ENCODE measurements at places on chromosomes 5 and 9.

DNA sequence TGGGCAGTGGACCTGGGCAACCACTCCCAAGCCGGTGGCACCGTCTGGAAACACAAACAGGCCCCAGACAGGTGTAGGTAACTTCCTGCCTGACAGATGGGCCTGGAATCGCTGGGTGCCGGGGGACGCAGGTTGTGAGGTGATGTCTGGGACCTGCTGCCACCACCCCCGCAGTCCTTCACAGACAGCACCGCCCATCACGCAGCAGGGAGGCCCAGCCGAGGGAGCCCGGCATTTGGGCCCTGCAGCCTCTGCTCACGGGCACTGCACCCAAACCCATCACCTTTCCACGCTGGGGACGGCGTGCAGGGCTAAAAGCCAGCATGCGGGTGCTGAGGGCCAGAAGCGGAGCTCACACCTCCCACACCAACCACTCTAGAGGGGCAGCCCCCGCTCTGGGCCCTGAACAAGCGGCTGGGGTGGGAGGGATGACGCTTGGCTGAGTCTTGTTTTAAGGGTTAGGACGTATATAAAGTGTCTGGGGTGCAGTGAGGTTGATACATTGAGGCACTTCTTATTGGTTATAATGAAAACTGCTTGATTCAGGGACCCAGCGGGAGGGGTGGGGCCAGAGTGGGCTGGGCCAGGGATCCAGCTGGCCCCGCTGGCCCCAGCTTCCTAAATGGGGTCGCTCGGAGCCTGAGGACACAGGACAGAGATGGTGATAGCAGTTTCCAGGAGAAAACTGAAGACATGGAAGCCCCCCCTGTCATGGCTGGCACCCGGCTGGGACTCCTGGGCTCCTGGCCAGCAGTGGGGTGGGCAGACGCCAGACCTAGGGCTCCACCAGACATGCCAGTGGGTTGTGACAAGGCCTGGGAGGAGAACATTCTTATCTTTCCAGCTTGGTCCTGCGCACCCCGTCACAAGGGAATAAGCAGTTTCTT lies 11.3 kb downstream of the MYMK start:
- no peak for DNase-seq

GRCh38 chr9:101027733-101028345 lies 688 bp upstream of the PLPPR1 start:
- DNase-seq, result no peak

DNA sequence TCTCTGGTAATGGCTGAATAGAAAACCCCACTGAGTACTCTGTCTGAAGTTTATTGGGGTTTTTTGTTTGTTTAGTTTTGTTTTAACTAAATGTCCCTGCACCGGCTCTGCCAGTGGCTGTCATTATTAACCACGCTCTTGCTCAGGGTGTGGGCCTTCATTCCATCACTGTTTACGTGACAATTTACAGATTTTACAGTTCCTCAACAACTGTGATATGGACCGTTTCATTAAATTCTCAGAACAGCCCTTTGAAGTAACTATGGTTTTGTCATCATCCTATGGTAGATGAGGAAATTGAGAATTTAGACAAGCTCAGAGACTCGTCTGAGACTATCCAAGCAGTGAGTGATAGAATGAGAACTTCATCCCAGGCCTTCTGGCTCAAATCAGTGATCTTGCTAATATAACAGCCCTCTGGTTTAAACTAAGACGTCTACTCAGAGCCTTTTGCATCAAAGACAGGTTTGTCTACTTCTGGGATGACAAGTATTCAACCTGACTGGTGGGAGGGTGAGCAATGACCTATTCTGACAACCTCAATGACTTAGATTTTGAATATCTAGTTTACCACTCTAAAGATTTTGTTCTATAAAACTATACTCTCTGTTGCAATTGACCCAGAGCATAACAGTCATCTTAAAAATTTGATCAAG lies 77.3 kb upstream of the MAP3K1 start:
- no peak for DNase-seq

GRCh38 chr5:133846478-133847226 lies 121.8 kb downstream of the C5orf15 start:
- no peak for DNase-seq

DNA sequence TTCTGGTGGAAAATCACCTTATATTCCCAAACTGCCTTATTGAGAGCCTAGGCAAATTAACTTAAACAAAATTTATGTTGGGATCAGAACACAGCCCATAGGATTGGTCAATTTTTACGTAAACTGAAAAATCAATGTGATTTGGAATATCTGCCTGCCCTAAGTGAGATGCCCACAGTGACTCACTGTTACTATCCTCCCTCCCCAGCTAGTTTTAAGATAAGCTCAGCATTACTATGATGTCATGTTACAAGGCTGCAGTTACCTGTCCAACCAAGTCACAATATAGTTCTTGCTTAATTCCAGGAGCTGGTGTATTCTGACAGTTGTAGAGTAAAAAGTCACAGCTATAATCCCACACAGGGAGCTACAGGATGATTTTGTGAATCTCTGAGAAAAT lies 23.1 kb downstream of the SKP1 start:
- DNase-seq, result no peak

- DNase-seq, result no peak
These were observed 548.2 kb upstream of the CLINT1 start for GRCh38 chr5:158406884-158407823.

GRCh38 chr9:17057729-17058128 lies 77.1 kb upstream of the CNTLN start:
- no peak for DNase-seq

GRCh38 chr5:96070622-96071225 lies 109.1 kb upstream of the ELL2 start:
- no peak for DNase-seq

- DNase-seq, result peak; percentile 27
These were observed 1.5 kb downstream of the KIF12 start for GRCh38 chr9:114097613-114098020.

DNA sequence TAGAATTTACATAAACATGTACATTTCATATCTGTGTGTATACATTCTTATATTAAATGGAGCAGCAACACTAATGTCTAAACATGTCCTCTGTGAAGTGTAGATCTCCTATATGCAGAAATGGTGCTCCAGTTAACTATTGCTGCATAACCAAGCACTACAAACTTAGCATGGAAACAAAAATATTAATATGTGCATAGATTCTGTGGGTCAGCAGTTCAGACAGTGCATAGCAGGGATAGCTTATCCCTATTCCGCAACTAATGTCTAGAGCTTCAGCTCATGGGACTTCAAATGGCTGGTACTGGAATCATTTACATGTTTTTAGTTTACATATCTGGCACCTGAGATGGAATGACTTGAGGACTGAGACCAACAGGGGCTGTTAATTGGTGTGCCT lies 652.1 kb downstream of the TLE4 start:
- no peak for DNase-seq

GRCh38 chr5:171954721-171955120 lies 51.7 kb downstream of the FBXW11 start:
- no peak for DNase-seq

DNA sequence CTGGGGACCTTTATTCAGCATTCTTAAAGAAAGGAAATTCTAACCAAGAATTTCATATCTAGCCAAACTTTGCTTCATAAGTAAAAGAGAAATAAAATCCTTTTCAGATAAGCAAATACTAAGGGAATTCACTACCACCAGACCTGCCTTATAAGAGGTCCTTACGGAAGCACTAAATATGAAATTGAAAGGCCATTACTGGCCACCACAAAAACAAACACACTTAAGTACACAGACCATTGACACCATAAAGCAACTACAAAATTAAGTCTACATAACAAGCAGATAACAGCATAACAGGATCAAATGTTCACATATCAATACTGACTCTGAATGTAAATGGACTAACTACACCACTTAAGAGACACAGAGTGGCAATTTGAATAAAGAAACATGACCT lies 361.4 kb upstream of the POU5F2 start:
- DNase-seq, result no peak

DNA sequence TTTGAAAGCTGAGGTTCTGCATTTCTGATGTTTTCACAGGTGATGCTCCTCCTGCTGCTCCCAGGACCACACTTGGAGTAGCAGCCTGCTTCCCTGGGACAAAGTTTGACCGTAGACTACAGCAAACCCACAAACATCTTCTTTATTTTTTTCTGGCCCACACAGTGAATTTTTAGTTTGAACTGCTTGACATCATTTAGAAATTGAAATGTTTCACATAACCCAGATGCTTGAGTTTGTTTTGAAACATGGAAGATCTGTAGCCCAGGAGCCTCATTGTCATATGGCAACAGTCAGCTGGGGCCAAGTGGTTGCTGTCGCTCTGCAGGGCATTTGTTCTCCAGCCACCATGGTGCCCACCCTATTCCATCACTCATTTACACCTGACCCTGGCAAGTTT lies 8.4 kb downstream of the SH3TC2 start:
- DNase-seq, result no peak

DNA sequence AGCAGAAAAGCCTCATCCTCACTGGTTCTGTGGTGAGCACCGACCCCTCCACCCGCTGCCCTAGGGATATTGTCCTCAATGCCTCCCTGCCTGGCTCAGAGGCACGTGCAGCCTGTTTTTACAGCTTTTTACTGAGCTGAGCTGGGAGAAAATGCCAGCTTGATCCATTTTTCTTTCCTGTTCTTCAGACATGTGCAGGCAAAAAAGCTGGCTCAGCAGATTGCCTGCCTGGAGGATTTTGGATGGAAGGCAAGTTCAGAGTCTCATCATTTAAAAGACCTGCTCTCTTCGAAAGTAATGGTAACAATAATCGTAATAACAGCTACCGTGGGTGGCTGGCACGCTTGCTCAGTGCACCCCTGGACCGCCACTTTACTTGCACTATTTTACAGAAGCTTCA lies 135.0 kb upstream of the SMIM23 start:
- no peak for DNase-seq

DNA sequence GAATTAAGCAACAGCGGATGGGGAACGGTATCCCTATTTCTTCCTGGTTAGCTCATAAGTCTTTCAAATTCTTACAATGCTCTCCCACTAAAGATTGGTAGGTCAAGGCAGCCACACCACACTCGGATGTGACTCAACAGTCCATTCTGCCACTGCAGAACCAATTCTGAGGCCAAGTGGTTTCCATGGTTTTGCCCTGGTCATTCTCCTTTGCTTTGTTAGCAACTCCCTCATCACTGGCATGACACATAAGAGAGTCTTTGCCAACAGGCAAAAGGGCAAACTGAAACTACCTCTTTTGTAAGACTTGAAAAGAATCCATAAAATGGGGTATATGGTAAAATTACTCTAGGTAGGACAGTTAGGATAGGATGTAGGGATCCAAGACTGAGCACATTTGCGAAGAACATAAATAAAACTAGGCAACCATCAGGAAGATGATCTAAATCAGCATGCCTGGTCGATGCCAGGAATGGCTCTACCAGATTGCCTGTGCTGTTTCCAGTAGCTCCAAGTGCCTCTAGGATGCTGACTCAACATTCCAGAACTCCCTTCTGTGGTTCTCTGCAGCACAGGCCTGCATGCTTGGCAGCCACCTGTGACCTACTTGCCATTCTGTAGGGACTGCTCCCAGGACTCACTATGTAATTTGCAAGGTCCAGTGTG lies 105.4 kb downstream of the DCP2 start:
- DNase-seq, result no peak

- peak; percentile 90 for DNase-seq
These were observed 779 bp downstream of the FAM13B start for GRCh38 chr5:138032028-138032571.

- no peak for DNase-seq
These were observed 42.0 kb downstream of the ACO1 start for GRCh38 chr9:32426278-32426939.

DNA sequence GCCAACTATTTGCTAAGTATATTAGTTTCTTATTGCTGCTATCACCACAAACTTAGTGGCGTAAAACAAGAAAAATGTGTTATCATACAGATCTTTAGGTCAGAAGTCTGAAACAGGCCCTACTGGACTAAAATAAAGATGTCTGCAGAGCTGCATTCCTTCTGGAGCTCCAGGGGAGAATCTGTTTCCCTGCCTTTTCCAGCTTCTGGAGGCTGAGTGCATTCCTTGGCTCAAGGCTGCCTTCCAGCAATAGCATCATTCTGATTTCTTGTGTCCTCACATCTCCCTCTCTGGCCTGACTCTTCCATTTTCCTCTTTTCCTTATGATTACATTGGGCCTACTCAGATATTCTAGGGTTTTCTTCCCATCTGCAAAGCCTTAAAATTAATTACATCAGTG lies 15.9 kb downstream of the MAN2A1 start:
- no peak for DNase-seq

- DNase-seq, result no peak
These were observed 23.4 kb downstream of the C9orf50 start for GRCh38 chr9:129597355-129598088.

GRCh38 chr5:86008704-86009103 lies 609.0 kb upstream of the COX7C start:
- no peak for DNase-seq

- DNase-seq, result no peak
These were observed 435.1 kb downstream of the SPATA31D1 start for GRCh38 chr9:82423700-82424099.

DNA sequence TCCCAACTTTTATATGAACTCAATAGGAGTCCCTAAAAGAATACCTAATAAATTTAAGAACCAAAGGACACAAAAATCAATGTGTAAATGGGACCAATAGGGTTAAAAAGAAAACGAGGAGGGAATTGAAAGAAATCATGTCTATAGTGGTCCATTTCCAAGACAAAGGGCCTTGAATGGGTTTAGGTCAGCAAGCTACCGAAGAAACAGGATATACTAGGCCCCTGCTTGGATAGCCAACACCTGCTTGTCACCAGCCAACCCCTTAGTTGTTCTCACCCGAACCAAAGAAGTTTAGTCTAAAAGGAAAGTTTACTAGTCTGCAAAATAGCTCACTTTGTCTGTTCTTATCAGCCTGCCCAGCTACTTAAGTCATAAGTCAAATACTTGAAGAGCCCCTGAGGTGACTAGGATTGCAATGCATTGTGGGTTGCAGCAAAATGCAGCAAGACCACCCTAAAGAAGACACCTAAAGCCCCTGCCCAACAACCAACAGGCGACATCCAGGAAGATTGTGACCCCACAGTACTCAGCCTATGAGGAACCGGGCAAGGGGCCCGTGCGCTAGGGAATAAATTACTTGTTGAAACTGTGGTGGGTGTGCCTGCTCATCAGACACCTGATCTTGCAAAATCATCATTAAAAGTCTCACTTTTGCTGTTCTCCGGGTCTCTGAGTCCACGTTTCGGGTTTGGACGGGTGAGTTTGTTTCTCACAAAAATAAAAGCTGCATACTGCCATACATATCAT lies 183.9 kb upstream of the PPP1R26 start:
- no peak for DNase-seq

- DNase-seq, result peak; percentile 48
These were observed 123.5 kb upstream of the SLCO6A1 start for GRCh38 chr5:102622262-102622661.

- DNase-seq, result no peak
These were observed 250.9 kb downstream of the CD180 start for GRCh38 chr5:66945389-66946349.

Data from common myeloid progenitor, CD34-positive (primary cell).